SK-N-MC (cell line): ENCODE measurements at places on chromosomes 6 and 20.

DNA sequence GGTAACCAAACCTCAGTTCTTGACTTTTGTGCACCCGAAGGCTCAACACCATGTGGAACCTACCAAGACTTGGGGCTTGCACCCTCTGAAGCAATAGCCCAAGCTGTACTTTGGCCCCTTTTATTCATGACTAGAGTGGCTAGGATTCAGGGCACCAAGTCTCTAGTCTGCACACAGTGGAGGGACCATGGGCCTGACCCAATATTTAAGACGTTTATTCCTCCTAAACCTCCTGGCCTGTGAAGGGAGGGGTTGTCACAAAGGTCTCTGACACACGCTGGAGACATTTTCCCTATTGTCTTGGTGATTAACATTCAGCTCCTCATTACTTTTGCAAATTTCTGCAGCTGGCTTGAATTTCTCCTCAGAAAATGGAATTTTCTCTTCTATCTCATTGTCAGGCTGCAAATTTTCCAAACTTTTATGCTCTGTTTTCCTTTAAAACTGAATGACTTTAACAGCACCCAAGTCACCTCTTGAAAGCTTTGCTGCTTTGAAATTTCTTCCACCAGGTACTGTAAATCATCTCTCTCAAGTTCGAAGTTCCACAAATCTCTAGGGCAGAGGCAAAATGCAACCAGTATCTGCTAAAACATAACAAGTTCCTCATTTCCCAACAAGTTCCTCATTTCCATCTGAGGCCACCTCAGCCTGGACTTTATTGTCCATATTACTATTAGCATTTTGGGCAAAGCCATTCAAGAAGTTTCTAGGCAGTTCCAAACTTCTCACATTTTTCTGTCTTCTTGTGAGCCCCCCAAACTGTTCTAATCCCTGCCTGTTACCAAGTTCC is 481.4 kb upstream of the BTBD3 start:
- DNase-seq: no peak

- no peak for DNase-seq
Measured at GRCh38 chr6:56520218-56520617, 122.5 kb downstream of the DST start.

DNA sequence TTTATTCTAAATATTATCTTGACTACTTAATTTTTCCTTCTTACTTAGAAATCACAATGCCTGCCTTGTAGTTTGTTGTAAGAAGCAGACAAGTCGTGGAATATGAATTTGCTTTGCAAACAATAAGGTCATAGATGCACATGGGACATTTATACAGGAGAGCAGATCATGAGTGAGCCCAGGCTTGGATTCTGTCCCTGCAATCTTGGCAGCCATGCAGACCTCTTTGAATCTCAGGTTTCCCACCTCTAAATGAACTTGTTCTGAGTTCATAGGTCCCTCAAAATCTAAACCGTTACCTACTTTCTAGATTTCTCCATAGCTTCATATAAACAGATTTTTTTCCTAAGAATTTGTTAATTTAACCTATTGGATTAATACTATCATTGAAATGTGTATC is 19.5 kb downstream of the KIAA0408 start:
- no peak for DNase-seq

- peak; percentile 20 for DNase-seq
Measured at GRCh38 chr6:74091136-74091793, 395.3 kb downstream of the CD109 start.

GRCh38 chr6:2132416-2132815 is 113.0 kb downstream of the GMDS start:
- no peak for DNase-seq

DNA sequence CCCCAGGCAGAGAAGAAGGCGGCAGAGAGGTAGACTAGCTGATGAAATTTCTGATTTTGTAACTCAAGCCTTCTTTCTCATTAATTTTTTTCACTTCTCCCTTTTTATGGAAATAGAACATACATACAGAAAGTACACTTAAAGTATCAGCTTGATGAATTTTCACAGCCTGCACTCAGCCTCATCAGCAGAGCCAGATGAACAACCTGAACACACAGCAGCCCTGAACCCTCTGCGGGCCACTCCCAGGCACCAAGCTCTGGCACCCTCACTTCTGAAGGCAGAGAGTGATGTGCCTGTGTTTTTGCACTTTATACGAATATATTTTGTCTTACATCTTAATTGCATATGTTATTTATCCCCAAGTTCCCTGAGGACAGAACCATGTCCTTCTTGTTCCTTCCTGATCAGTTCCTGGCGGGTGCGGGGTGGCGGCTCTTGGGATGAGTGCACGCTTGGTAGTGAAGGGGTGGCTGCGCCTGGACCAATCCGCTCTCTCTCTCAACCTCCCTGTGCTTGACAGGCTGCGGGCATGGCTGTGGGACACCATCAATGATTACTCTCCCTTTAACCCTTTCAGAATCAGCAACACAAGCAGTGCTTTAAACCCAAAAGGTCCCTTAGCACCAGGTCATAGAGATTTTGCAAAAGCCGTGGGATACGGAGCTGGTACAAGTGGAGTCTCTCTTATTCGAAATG is 34.8 kb upstream of the AFDN start:
- no peak for DNase-seq

DNA sequence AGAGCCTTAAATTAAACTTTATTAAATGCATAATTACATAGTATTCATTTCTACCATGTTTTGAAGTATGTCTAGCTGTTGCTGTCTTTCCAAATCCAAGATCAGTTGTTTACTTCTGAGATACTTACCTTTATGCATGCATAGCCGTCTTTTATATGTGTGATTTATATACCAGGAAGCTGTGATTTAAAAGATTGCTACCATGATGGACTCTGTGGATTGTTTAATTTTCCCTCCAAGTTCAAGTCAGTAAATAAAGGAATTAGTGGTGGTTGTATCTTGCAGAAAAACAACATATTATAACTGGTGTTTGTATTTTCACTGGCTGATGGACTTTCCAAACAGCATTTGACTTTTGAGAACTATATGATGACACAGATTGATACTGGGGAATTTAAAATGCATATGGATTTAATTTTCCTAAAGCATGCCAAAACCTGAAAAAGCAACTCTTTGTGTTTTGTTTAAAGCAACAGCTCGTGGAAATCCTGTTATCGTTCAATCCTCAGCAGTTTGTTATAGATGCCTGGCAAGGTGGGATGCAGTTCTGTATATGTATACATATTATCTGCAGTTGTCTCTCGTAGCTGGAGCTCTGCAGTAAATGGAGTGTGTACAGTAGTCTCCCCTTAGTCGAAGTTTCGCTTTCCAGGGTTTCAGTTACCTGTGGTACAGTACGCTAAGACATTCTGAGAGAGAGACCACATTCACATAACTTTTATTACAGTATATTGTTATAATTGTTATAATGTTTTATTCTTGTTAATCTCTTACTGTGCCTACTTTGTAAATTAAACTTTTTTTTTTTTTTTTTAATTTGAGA is 77.1 kb downstream of the CBFA2T2 start:
- no peak for DNase-seq

DNA sequence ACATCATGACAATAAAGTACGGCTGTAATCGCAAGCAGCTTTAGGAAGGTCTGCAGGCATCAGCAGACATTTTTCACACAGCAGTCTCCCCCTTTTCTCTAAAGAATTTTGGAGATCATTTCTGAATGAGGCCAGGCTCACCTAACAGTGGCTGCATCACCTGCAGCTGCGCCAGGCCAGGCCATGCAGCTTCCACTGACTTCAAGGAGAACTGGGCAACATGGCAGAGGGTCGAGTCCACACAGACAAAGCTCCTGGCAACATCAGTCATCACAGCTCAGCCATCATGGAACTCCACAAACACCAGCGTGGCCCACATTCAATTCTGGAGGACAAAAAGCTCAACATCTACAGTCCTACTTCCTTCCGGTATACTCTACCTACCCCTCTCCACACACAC is 17.8 kb upstream of the FOXC1 start:
- no peak for DNase-seq

- DNase-seq: peak; percentile 77
Measured at GRCh38 chr6:36028877-36029324, 1.3 kb downstream of the MAPK14 start.

- DNase-seq: no peak
Measured at GRCh38 chr6:125818772-125819260, 28.1 kb downstream of the NCOA7 start.

DNA sequence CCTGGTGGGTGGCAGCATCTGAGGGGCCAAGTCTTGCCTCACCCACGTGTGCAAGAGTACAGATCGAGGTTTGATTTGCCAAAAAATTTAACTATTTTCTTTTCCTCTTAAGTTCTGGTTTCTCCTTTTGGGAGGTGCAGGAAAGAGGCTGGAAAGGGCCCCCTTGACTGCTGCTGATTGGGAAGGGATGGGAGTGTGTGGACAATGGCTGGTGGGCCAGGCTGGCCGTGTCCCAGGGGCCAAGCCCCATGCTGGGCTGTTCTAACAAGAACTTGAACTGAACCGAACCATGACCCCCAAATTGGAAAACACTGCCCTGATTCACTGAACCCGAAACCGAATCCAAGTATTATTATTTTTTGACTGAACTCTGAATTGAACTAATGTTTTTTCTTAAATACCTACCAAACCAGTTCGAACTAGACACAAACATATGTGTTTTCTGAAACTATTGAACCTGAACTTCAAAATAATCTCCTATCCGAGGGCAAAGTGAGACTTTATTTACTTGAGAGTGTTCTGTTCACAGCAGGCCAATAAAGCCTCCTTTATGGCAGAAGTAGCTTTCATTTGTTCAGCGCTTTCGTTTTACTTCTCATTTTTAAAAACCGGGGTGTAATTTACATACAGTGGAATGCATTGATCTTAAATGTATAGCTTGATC is 91.2 kb downstream of the CDC5L start:
- no peak for DNase-seq

DNA sequence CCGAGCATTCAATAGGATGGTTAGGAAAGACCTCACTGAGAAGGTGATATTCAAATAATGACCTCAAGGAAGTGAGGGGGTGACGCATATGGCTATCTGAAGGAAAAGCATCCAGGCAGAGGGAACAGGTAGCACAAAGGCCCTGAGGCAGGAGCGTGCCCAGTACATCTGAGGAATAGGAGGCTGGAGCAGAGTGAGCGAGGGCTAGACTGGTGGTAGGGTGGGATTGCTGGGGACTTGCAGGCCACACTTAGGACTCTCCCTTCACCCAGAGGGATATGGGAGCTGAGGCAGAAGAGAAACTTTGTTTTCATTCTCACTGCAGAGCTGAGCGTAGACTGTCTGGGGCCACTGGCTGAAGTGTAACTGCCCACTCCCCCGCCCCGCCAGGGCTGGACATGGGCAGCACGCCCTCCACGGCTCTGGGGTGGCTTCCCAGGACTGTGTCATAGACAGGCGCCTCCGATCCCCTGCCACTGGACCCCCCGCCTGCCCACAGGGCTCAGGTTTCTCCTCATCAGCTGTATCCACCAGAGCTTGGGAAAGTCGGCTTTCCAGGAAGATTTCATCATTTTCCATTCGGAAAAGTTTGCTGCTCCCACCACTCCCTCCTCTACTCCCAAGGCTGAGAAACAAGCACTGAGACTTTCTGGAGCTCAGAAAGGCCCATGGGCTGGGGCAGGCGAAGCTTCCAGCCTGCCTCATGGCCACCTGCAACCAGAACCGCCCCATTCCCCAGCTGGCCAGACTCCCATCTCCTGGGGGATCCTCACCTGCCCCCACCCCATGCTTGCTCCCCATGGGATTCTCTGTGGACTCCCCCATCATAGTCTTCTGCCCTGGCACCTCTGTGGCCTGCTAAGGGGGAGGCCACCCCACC is 142.6 kb downstream of the MRPL14 start:
- DNase-seq: no peak

DNA sequence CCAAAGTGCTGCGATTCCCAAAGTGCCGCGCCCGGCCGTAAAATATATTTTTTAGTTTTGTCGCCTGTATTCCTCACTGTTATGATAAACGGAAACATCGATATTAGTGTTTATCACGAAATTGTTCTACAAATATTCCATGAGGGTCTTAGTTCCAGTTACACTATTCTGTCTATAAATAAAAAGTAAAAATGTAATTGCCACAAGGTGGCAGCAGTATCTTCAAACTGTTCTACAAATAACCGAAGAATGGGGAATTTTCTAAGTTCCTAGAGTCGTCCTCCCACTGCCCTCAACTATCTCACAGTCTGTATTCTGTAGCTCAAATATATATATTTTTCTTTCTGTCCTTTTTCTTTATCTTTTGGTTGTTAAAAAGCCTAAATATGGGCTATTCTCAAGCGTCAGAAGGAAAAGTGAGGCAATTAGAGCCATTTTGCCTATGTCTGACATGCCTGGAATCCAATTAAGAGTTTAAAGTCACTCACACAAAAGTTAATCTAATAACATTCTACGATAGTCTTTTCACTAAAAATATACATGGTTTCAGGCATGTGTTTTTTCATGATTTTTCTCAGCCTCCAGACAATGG is 14.2 kb upstream of the FAM162B start:
- DNase-seq: peak; percentile 48

- no peak for DNase-seq
Measured at GRCh38 chr20:57464642-57465211, 60.2 kb downstream of the CTCFL start.

- no peak for DNase-seq
Measured at GRCh38 chr6:29892696-29893095, 49.6 kb upstream of the HLA-A start.

DNA sequence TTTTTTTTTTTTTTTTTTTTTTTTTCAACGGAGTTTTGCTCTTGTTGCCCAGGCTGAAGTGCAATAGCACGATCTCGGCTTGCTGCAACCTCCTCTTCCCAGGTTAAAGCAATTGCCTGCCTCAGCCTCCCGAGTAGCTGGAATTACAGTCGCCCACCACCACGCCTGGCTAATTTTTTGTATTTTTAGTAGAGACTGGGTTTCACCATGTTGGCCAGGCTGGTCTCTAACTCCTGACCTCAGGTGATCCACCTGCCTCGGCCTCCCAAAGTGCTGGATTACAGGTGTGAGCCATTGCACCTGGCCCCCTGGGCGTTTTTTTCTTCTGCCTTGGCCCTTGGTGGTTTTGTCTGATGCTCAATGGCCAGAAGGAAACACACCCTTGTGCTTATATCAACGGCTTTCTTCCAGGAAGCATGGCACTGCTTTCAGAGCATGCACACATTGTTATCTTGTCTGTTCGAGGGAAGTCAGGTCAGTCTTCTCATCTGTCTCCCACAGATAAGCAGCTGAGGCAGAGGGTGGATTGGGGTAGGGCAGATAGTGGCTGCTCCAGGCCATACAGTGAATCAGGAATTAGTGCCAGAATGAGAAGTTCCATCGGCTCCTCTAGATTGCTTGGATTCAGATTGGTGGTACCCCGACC is 203.1 kb downstream of the TSHZ2 start:
- no peak for DNase-seq
